ENCODE measurements at places on chromosomes 7 and 10.

DNA sequence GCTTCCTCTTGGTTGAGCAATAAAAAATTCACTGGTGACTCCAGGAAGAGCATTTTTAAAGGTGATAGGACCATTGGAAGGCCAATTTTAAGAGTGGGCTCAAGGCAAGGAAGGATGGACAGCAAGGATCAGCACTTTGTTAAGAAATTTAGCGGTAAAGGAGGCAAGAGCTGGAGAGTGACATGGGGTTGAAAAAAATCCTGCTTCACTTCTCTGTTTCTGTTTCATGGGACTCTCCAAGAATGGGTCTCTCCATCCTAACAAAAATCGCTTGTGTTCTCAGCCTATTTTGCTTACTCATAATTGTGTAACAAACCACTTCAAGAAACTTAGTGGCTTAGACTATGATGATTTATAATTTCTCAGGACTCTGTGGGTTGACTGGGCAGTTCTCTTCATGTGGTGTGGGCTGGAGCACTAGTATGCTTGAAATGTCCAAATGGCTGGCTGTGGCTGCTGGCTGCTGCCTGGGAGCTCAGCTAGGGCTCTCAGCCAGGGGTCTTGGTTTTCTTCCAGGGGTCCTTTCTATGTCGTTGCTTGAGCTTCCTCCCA is 59.8 kb upstream of the ZNRF2 start:
- peak; percentile 41 for DNase-seq

GRCh38 chr10:97096261-97097083 is 89.3 kb downstream of the SLIT1 start:
- DNase-seq = no peak

DNA sequence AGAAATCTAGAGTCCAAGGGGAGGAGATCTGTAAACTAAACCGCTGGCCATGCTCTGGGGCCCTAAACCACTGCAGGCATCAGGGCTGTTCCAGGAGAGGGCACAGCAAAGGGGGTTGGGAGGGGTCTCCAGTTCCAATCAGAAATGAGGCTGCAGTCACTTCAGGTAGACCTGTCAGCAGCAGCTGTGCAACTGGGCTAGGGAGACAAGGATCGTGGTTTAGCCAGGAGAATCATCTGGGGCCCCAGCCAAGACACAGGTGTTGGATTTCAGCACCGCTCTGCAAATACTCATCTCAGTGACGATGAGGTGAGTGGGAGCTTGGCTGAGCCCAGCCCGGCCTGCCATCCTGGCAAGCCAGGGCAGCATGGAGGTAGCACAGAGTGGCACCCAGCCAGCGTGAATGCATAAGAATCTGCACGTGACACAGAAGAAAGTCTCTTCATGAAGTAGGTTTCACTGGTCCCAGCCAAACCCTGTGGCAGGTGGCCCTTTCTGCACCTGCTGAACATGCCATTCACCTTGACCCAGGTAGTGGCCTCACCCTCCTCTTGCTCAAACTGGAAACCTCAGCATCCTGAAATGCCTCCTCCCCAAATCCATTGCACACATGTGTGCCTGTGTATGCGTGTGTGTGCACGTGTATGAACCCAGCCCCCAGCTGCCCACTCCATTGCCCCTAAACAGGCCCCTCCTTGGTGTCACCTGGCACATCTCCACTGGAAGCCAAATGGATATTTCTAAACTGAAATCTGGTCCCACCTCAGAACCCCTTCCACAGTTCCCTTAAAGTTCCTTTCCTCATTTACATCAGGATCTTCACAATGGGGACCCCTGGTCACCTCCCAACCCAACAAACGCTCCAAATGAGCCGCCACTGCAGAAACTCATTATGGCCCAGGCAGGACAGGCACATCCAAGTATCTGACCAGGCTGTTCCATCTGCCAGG is 9.6 kb downstream of the GPRIN2 start:
- DNase-seq = peak; percentile 30

- no peak for DNase-seq
Observed at GRCh38 chr7:84612981-84613681, 418.5 kb upstream of the SEMA3A start.

- no peak for DNase-seq
Observed at GRCh38 chr7:12706900-12707536, 19.6 kb downstream of the ARL4A start.

DNA sequence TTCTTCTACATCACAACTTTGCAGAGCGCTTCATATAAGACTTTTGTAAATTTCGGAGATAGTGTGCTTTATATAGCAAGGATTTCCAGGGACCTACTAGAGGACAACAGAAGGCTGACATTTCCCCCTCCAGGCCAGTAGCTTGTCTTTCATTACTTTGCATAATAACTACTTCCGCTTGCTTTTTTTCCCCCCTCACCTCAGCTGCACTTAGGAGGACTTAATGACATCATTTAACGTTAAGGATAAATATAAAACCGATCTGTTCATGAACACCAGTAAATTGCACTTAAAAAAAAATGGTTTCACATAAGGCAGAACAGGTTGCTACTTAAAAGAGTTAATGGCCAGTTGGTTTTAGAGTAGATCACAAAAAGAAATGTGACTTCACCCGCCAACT is 172.3 kb downstream of the AUTS2 start:
- no peak for DNase-seq

DNA sequence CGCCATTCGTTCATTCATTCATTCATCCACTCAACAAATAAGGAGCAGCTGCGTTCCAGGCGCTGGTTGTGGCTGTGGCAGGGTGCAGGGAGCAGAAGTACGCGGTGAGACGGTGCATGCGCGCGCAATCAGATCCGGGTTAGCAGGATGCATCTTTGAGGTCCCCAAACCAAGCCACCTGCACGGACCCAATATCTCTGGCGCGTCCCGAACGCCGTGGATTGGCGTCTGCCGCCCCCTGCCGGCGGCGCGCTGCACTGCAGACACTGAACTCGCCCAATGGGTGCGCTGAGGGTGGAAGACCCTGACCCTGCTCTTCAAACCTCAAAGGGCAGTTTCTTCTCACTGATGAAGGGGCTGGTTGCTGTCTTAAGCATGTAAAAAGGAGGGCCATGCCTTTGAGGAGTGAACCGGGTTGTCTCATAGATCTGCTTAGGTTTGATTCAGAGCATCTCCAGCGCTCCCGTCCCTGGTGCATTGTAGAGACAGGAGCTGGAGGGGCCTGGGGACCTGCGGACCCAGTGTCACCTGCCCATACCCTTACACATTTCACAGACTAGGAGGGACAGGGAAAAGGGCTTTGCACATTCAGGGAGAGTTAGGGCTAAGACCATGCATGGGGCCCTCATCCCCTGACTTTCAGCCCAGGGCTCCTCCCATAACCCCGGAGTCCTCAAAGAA is 102.5 kb downstream of the RAMP3 start:
- DNase-seq = peak; percentile 61

DNA sequence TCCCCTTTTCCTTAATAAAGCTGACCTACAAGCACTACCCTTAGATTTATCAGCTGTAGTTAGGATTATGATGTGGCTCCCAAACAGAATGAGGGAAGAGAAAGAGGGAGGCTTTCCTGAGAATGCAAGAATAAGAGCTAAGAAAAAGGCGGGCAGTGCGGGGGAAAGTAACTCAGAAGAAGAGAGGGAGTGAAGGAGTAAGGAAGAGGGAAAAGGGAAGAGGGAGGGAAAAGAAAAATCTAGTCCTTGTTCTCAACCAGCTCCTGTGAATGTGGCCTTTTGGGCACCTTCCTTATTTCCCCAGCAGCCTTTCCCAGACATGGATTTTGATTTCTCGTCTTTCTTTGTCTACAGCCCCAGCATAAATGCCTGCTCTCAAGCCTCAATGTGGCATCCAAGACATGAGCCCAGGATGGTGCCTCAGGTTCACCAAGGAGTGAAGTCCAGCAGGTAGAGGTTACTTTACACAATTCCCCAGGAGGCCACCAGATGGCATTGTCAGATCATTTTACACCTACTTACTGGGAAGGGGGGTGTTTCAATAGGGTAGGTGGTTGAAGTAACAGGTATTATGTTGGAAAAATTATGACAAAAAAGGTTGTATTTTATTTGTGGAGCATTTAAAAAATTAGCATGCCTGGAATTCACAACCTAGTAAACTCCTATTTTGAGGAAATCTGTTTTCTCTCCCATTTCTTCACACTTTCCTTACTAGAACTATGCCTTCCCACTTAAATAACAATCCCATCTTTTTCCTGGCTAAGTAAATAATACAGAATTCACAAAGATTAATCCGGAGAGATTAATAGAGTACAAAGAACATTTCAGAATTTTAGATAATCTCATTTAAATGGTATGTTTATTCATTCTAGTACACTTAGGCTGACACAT is 106.5 kb downstream of the HTR7 start:
- DNase-seq = peak; percentile 4

- DNase-seq = no peak
Observed at GRCh38 chr7:106003525-106004064, 40.5 kb downstream of the CDHR3 start.

DNA sequence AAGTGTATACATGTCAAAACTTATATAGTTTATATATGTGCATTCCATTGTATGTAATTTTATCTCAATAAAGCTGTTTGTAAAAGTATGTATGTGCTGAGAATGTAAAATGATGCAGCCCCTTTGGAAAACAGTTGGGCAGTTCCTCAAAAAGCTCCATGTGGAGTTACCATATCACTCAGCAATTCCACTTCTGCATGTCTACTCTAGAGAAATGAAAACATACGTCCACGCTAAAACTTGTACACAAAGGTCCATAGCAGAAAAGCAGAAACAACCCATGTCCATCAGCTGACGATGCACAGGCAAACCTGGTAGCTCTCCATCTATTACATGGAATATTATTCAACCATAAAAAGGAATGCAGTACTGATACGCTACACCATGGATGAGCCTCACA is 8.3 kb upstream of the RGS10 start:
- DNase-seq = no peak

DNA sequence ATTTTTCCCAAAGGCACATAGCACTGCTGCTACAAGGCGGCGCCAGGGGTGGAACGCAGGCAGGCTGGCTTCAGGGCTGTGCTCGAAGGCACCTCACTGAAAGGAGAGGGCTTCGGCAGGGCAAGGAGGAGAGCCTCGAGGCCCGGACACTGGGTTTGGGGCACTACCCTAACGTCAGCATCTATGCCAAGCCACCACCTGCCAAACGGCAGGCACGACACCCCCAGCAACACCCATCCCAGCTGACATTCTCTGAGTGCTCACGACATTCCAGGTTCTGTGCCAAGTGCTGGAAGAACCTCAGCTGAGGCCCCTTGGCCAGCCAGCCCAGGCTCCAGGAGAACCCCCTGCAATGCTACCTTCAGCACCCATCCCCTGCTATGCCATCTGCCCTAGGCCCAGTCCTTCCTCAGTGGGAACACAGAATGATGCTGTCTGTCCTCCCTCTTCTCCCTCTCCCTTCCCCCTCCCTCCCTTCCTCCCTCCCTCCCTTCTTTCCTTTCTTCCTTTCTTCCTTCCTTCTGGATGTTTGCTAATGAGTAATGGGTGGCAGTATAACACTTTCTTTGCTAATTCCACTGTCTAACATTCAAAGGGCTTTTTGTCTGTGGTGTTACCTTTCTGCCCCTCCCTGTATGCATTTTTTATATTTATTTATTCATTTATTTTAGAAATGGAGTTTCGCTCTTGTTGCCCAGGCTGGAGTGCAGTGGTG is 24.3 kb downstream of the ZCCHC24 start:
- DNase-seq = no peak

DNA sequence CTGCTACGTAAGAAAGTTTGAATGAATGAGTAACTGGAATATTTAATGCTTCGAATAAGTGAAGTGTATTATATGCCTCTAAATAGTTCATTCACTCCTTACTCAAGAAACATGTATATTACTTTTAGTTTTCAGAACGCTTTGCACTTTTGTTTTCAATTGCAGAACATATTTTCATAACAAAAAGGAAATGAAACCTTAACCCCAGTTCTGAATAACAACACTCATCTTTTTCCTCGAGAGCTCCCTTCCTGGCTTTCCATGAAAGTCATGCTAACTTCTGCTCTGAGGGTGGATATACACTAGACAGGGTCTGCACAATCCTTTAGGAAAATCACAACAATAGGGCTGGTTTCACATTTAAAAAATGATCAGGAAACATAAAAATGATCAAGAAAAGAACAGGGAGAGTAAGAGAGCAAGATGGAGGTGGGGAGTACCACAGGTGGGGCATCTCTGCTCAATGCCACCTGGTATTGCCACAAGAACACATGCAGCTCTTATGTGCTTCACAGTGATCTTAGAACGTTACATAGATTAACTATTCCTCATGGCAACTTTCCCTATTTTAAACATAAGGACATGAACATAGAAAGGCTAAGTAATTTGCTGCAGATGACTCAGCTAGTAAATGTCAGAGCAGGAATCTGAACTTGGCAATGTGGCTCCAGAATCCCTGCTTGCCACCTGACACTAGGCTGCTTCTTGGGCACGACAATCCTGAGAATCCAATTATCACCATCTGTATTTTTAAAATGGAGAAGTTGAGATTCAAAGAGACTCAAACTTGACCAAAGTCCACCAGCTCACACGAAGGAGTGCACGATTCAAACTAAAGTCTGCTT is 219.5 kb upstream of the AOAH start:
- no peak for DNase-seq

- DNase-seq = no peak
Observed at GRCh38 chr7:30303312-30304039, 19.1 kb downstream of the ZNRF2 start.
